ENCODE measurements at places on chromosomes 3 and 15.

DNA sequence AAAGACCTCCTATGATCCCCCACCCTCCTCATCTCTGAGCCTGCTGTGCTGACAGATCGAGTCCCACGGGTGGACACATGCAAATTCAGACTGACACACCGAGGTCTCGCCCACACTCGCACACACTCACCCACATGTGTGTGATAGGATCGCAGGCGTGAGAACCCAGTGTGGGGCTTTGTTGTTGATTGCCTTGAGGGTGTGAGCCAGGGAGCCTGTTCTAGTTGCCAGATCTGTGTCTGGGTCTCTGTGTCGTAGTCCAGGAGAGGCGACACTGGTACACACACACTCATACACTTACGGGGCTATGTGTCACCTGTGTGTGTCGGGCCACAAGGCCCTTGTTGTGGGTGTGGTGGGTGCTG is 2.0 kb downstream of the EPHB3 start:
- H3K4me1 ChIP-seq, result peaks cover 77% of the 10 kb centered on the region
- H3K4me3 ChIP-seq, result no peak overlapping the region
- no peak for ATAC-seq
- no peaks in the 10 kb centered on the region for H3K36me3 ChIP-seq

DNA sequence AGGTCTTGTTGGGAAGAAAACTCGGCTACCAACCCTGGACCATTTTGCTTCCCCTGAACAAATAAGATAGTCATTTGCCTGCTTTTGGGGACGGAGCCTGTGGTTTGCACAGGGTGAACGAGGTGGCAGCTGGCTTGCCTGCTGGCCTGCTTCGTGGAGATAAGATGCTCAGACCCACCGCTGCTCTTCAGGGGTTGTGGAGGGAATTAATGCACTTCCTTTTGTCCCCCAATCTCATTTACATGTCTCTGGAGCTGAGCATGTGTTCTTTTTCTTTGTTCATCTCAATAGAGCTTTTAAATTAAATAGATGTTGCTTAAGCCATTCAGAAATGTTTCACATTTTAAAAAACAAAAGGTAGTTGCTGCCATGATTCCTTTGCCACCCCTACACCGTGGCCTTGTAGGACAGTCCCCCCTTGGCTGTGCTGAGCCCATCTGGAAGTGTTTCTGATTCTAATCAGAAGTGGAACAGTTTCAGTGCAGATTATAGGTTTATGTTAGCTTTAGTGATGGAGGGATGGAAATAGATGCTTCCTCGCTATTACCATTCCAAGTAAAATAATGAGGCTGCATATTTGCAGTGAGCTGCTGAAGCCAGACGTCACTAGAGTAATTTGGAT is 25.6 kb downstream of the APBA2 start:
- no peak for ATAC-seq
- no peaks in the 10 kb centered on the region for H3K27me3 ChIP-seq
- no peaks in the 10 kb centered on the region for H3K36me3 ChIP-seq
- H3K4me1 ChIP-seq, result no peaks in the 10 kb centered on the region
- H3K4me3 ChIP-seq, result no peak overlapping the region
- no peak overlapping the region for H3K27ac ChIP-seq

DNA sequence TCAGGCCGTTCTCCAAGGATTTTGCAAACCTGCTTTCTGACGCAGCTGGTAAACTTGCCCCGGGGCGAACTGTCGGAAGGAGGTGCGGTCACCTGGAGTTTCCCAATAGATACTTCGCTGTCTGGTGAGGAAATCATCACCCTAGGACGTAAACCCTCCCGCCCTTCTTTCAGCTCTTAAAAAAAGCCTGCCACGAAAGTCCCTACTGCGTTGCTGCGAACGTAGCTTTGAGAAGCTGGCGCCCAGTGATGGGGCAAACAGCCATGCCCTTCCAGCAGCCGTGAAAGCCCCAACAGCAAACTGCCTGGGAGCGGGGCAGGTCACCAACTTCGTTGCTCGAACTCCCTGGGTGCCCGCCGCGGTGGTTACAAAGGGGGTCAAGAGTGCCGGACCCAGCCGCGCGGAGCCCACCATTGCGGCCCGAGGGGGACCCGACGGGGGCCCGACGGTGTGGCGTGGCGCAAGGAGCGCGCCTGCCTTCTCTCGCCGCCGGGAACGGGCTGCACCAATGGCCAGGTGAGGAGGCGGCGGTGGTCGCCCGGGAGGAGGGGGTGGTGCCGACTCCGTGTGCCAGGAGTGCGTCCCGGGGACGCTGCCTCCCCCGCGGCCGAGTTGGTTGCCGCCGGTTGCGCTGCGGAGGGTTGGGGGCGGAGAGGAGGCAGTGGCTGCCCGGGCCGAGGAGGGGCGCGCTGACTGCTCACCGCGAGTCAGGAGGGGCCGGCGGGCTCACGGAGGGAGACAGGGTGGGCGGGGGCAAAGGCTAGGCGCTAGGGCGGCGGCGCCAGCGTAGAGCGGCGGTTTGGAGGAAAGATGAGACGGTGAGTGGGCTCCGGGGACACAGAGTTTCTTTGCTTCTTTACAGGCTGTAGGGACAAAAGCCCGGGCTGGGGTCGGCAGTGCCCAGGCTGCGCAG is at the start of gene PHLDB2:
TSS of gene PHLDB2 (plus strand) at position 205 of the 913 bp plus-strand sequence. CDS start 24,813 bp downstream, outside the sequence.
- peaks cover 12% of the 10 kb centered on the region for H3K4me1 ChIP-seq
- H3K27ac ChIP-seq, result peak within 1 kb of the TSS; percentile 97
- no peaks in the 10 kb centered on the region for H3K36me3 ChIP-seq
- peak within 1 kb of the TSS; percentile 97 for H3K4me3 ChIP-seq
- peak; percentile 83 for ATAC-seq
- H3K27me3 ChIP-seq, result no peaks in the 10 kb centered on the region

- no peak overlapping the region for H3K4me3 ChIP-seq
- H3K27ac ChIP-seq, result no peak overlapping the region
- no peaks in the 10 kb centered on the region for H3K4me1 ChIP-seq
- H3K36me3 ChIP-seq, result peaks cover 67% of the 10 kb centered on the region
- no peak for ATAC-seq
These were observed 26.7 kb downstream of the SACM1L start for GRCh38 chr3:45715945-45716344.

DNA sequence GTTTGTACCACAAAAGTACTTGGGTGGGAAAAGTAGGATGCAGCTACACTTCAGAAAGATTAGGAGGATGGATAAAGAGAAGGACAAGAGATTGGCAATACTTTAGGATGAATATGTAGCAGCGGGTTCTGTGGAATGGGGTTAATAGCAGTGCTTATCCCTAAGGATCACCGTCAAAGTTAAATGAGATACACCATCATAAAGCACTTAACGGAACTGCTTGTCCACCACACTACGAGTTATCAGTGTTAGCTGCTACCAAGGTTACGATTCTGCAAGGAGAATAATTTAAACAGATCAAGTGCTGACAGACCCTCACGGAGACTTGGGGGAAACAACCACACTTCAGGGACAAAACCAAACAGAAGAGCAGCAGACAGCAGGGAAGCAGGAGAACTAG is 963 bp downstream of the SHQ1 start:
- no peak for ATAC-seq
- H3K27ac ChIP-seq, result peak overlapping the region; percentile 3
- H3K36me3 ChIP-seq, result no peaks in the 10 kb centered on the region
- H3K4me1 ChIP-seq, result peaks cover 7% of the 10 kb centered on the region
- H3K4me3 ChIP-seq, result peak overlapping the region; percentile 66
- no peaks in the 10 kb centered on the region for H3K27me3 ChIP-seq

Data from gastroesophageal sphincter (tissue), 4 donors.